ENCODE measurements at places on chromosomes 3 and 15. TPM values are rescaled to one million over a fixed set of nuclear protein-coding genes. Genes with fewer than 3 reads are reported as not detected.

Gene EFCC1
- 3.7 TPM for total RNA-seq

Gene GP5
- total RNA-seq: not detected

Gene CCR8
- total RNA-seq: not detected

Gene NANOGP8
- not detected for total RNA-seq

Gene CERS3
- 43.5 TPM for total RNA-seq

Gene SPSB4
- 0.98 TPM for total RNA-seq

Gene ATP8B4
- 9.8 TPM for total RNA-seq

Gene METTL6
- 13.8 TPM for total RNA-seq

Gene TMEM108
- total RNA-seq: 3.2 TPM

Gene CCDC54
- total RNA-seq: not detected

Gene MUC20
- 23.8 TPM for total RNA-seq

Gene TADA3
- total RNA-seq: 58.9 TPM

DNA sequence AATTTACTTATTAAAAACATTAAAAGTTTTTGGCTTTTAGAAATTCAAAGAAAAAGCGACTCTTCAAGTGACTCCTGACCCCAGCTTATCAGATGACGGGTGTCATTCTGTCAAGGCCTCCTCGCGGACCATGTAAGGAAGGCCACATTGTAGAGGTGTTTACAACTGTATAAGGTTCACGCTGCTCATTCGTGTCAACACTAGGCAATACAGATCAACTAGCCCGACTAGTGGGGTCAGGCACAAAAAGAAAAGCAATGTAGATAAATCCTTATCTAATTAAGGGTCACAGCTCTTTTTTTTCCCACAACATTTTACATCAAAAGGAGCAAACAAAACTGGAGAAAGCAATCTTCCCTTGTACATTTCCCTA is 207.5 kb upstream of the NR2F2 start:
- DNase-seq: no peak

DNA sequence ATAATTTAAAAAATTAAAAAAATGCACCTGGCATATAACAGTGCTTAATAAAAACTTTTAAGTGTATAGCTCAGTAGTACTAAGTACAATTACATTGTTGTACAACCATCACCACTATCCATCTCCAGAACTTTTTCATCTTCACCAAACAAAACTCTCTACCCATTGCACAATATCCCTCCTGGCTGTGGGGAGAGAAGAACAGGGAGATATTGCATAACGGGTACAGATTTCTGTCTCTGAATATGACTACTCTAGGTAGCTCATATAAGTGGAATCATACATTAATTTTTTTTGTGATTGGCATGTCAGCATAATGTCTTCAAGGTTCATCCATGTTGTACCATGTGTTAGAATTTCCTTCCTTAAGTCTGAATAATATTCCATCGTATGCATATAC is 91.0 kb upstream of the PLAAT1 start:
- DNase-seq: no peak

GRCh38 chr15:73924171-73924921 is 1.9 kb upstream of the LOXL1 start:
- no peak for DNase-seq

- DNase-seq: no peak
These were observed 14.8 kb downstream of the CYP1A2 start for GRCh38 chr15:74763416-74763815.

DNA sequence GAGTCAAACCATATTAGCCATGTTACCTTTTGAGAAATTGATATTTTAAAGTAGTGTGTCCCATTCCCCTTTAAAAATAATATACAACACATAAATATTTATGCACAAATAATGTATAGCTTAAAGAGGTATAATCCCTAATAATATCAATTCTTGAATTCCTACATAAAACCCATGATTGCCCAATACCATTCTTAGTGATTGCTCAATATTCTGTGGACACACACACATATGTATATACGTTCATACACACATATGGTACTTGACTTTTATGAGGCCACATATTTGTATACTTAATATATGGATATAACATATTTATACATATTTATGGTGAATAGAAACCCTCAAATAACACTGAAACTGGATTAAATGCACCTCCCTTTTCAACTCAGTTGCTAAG is 367.4 kb downstream of the ZBBX start:
- no peak for DNase-seq

- no peak for DNase-seq
These were observed 34.5 kb downstream of the PRICKLE2 start for GRCh38 chr3:64190517-64191515.

DNA sequence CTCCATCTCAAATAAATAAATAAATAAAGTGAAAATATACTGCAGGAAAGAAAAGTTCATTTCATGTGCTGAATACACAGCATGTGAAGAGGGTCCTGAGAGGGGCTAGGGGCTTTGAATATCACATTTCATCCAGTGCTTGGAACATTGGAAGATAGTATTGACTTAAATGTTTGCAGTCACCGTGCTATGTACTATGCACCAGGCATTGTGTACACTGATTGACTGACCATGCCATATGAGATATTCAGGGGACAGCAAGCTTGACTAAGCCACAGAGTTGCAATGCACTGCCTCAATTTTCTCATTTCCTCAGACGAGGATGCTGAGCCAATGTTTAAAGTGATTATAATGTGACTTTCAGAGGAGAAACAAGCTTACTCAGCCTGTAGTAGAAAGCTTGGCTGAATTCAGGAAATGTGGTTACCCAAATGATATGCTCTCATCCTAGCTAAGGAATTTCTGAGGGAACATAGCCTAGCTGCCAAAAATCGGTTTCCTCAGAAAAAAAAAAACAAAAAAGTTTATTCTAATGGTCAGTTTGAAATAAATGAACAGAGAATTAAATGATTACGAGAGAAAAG is 557.9 kb downstream of the FGF12 start:
- DNase-seq: no peak

DNA sequence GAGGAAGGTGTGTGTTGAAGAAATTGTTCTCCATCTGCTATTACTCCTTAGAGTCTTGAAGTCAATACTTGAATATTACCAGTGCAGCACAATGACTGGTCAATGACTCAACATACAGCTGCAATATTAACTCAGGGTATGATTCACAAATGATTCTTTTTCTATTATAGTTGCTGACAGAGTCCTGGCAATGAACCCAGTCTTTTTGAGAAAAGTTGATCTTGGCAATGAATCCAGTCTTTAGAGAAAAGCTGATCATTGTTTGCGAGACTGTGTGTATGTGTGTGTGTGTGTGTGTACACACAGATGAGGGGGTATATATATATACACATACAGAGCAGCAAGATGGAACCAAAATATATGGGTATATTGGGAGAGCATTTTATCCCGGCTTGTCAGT is 315.1 kb downstream of the ZNF385D start:
- DNase-seq: no peak

- DNase-seq: no peak
These were observed 36.2 kb upstream of the CLRN1 start for GRCh38 chr3:151008699-151009098.

GRCh38 chr15:26049900-26050657 is 187.0 kb upstream of the ATP10A start:
- DNase-seq: no peak

DNA sequence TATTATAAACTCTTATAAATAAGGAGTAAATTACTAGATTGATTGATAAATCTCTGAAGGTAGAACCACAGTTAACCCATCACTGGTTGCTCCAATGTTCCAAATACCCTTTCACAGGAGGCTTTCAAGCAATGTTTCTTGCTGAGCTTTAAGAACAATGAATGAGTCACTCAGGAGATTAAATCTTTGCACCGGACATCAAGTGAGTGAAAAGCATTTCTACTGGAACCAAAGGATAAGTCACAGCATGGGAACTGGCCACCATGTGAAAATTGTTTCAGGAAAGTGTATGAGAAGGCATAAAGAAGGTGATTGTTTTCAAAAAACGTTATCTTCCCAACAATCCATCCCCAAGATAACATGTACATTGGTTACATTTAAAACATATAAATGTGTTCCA is 90.6 kb downstream of the CNTN3 start:
- DNase-seq: no peak

DNA sequence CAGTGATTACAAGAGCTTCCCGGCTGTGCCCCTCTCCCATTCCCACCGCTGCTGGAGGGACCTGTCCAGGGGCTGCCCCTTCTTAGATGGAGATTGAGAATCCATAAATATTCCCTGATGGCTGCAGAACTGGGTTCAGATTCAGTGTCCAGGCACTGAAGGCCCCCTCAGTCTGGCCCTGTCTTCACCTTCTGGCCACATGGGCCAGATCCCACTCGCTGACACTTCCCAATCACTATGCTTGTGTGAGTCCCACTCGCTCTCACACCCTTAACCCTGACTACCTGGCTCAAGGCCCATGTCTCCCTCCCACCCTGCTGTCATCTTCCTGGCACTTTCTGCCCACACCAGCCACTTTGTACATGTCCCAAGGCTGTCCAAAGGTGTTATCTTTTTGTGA is 15.5 kb upstream of the MRPS22 start:
- no peak for DNase-seq

DNA sequence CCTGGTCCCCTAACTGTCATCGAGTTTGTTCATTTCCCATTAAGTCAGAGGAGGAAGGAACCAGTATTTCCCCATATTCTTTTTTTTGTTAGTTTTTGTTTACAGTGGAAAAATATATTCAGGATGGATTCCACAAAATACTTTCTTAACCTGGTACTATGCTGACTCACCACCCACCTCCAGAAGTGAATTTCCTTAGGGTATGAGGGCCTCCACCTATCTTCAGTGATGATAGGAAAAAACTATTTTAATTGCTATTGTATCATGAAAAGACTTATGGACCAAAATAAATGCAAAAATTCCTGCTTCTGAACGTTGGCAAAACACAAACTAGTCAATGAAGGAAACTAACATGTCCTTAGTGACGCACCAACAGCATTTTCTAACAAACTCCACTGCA is 64.2 kb upstream of the FOXP1 start:
- DNase-seq: no peak

DNA sequence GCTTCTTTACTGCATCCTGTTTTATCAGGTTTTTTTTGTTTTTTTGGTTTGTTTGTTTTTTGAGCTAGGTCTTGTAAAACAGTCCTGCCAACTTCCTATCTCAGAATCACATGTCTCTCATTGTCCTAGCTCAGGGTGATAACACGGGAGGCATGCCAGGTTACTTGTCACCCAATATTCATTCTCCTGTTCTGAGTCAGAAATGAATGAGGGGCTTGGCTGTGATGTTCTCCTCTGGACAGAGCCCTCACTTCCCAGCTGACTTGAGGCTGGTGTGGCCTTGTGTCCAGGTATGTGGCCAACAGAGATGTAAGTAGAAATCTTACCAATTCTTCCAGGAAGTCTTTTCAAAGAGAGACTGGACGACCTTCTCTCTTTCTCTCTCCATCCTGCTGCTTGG is 317.0 kb downstream of the GABRB3 start:
- no peak for DNase-seq

DNA sequence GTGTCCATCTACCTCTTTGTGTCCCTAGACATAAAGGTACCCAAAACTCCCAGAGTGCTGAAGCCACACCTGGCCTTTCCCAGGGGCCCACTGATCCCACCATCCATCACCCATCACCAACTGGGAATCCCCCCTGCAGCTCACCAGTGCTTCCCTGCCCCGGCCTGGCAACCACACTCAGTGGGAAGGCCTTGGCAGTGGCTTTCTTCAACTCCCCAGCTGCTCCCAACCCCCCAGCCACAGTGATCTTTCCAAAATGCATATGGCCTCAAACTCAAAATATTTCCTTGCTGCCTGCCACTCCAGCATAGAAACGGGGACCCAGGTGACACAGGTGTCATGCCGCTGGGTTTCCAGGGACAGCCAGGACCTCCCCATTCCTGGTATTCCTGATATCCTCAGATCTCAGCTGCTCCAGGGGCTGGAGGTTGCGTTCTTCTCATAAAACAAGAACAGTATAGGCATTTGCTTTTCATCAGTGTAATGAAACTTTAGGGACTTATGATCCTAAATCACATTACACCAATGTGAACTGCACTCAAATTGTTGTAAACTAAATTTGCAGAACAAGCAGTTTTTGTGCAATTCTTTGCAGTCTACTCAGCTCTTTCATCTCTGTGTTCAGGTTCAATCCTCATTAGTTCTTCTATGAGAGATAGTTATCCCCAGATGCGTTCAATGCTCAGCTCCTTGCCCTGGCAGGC is 1.3 kb downstream of the OCA2 start:
- peak; percentile 64 for DNase-seq

DNA sequence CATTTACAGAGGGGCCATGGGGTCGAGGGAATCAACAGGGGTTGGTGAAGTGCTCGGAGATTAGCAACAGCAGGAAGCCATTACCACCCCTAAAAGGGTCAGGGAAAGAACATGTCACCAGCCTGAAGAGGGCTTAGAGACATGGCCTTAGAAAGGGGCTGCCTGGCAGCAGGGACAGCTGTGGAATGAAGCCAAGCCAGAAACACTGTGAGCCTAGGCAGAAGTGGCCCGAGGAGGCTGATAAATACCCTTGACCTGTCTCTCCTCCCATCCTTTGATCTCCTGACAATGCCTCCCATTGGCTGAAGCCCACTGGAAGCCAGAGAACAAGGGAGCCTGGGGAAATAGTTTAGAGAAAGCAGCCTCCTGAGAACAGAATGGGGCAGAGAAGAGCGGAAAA is 31.4 kb downstream of the GPD1L start:
- DNase-seq: no peak

DNA sequence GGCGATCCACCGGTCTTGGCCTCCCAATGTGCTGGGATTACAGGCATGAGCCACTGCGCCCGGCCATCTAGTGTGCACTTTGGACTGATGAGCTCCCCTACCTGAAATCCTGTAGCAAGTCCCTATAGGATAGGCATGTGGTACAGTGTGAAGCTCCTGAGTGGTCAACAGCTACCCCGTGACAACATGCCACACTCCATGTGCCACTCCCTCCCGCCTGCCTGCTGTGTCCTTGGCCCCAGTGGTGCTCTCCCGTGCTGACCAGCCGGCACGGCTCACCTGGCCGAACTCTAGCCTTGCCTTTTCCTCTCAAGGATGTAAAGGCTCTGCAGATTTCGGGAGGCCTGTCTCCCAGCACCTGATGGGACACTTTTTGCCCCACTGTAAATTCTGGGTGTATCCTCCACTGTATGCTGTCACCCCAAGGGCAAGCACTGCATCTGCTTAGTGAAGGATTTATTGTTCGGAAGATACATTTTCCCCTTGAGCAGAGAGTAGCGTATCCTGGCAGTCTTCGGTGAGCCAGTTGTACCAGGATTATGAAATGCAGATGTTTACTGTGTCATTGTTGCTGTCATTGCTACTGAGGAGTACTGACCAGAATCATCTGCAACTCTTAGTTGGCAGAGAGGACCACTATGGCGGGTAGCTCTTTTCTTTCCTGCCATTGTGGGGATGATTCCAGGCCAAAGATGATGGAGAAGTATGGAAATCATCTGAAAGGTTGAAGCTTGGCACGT is 64.7 kb downstream of the IGF1R start:
- no peak for DNase-seq

DNA sequence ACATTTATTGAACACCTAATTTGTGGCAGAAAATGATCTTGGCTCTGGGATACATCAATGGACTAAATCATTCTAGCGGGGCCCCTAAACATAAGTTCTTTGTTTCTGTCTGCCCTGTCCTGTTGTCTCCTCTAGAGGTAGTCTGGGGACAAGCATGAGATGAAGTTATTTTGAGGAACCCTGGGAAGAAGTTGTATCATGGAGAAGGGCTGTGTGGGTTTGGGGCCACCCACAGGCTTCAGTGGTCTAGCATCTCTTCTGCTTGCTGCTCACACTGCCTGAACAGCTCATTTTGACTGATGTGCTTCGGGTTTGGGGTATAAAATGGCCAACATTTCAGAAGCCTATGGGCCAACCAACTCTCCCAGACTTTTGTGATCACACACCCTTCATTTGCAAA is 50.3 kb upstream of the OSBPL11 start:
- no peak for DNase-seq

Measured in vagina (tissue), 2 donors.